ENCODE measurements at places on chromosomes 7 and 10. TPM values are rescaled to one million over a fixed set of nuclear protein-coding genes. Genes with fewer than 3 reads are reported as not detected.

The TRIM73 gene
- not detected for total RNA-seq

The ITIH5 gene
- not detected for total RNA-seq

The C10orf53 gene
- not detected for total RNA-seq

The ATOH7 gene
- total RNA-seq, result not detected

The UCN3 gene
- not detected for total RNA-seq

The VWC2 gene
- total RNA-seq, result not detected

The PILRA gene
- not detected for total RNA-seq

The GPR85 gene
- 3.4 TPM for total RNA-seq

The KLF14 gene
- not detected for total RNA-seq
